T-cell (primary cell): ENCODE measurements at places on chromosomes 1 and 21.

DNA sequence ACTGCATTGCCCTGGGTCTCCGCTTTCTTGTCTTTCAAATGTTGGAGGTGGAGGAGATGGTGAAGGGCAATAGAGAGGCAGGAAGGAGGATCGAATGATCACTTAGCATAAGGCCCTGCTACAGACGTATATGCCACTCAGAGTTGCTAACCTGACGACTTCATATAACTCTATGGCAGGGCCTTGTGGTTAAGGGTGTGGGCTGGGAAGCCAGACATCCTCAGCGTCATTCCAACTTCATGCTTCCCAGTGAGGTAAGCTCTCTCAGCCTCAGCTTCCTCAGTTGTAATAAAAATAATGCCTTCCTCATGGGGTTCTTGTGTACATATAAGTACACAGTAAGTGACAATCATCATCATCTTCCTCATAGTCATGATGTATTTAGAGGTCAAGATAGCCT, 54.6 kb downstream of the CASQ2 start:
- no peak for DNase-seq

GRCh38 chr1:117633423-117633822, 27.6 kb downstream of the TENT5C start:
- DNase-seq, result no peak

- DNase-seq, result peak; percentile 49
Measured at GRCh38 chr1:222644636-222644980, 26.7 kb downstream of the MIA3 start.

GRCh38 chr1:180489976-180490375, 12.4 kb downstream of the ACBD6 start:
- no peak for DNase-seq

GRCh38 chr1:1819762-1820161, 41.5 kb upstream of the NADK start:
- no peak for DNase-seq

DNA sequence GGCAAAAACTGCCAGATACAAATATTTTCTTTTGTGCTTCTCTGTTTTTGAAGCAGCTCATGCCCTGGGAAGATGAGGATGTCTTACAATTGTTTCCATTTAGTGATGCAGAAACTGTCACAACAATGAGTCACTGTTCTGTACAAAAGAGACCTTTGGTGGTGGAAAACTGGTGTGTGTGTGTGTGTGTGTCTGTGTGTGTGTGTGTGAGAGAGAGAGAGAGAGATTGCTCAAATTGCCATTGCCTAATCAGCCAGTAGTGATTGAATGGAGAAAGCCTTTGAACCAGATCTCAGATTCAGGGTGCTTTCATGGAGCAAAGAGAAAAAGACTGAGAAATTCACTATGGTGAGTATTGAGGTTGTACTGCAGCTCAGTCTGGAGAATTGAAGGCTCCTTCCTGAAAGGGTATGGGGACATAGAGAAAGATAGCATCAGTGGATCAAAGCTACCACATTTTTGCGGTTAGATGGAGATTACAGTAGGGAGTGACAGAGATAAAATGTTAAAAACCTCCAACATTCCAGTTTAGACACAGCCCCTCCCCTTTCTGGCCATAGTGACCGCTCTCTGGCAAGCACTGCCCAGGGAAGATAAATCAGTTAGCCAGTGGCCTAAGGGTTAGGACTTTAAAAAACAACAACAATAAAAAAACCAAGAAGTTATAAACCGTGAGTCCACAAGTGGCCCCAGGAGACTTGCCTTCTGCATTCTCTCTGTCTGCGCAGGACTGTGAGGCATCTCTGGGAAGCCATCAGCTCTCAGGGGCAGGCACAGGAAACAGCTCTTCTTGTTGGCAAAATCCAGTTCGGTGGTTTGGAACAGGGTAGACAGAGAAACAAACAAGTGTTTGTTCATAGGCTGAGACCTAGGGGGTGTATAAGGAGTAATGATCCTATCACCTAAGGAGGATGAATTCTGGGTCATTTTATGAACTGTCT, 406.5 kb downstream of the DUSP10 start:
- no peak for DNase-seq

GRCh38 chr1:35929730-35930592, 944 bp upstream of the AGO3 start:
- DNase-seq, result peak; percentile 17

GRCh38 chr1:220298470-220299205, 26.4 kb upstream of the RAB3GAP2 start:
- DNase-seq, result no peak

DNA sequence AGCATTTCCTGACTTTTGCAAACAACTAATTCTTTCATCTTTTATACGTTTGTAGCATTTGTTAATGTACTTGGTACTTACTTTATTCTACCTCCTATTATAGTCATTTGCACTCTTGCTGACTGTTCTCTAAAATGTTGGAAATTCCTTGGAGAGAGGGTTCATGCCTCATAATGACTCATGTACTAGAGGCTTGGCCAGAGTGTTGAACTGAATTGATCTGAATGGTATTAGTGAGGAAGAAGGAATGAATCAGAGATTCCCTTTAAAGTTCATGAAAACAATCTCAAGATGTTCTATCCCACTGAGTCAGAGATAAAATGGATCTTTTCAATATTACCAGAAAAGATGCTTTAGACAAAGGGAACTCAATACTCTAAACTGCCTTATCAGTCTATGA, 383.4 kb downstream of the SEC16B start:
- no peak for DNase-seq

DNA sequence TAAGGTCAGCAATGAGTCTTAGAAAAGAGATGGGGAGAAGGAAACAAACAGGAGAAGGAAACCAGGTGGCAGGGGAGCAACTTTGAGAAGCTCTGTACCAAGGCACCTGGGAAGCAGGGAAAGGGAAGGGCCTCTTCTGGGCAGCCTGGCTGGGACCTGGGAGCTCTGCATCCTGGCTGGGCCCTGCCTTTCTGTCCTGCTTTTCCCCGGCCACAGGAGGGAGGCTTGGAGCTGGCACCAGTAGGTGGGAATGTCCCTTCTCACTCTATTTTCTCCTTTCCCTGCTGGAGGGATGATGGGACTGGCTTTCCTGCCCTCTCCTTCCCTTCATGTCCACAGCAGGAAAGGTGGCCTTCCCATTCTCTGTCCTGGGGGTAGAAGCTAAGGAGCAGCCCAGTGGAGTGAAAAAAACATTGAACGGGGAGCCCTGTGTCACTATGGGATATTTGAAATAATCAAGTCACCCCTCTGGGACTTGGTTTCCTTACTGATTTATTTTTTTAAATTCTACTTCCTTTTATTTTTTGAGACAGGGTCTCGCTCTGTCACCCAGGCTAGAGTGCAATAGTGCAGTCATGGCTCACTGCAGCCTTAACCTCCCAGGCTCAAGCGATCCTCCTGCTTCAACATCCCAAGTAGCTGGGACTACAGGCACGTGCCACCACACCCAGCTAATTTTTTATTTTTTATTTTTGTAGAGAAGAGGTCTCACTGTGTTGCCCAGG, 5.1 kb upstream of the NES start:
- no peak for DNase-seq

DNA sequence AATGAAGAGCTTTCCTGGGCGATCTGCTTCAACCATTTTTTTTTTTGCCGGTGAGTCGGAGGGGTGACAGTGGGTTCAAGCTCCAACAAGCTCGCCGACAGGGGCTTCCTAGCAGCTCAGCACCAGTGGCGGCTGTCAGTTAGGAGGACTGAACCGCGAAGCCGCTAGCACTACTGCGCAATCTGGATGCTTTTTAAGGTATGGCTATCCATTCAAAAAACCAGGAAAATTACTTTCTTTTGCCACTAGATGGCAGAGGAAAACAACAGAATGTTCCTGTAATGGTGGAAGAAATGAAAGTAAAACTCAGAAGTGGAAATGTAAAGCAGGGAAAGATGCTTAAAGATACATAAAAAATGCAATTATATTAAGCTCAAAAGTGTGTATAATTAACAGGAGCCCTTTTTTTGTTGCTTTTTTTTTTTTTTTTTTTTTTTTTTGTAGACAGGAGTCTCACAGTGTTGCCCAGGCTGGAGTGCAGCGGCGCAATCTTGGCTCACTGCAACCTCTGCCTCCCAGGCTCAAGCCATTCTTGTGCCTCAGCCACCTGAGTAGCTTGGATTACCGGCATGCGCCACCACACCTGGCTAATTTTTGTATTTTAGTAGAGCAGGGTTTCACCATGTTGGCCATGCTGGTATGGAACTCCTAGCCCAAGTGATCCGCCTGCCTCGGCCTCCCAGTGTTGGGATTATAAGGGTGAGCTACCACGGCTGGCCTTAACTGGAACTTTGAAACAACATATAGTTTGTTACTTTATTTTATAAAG, 8.5 kb downstream of the KYAT3 start:
- peak; percentile 15 for DNase-seq

DNA sequence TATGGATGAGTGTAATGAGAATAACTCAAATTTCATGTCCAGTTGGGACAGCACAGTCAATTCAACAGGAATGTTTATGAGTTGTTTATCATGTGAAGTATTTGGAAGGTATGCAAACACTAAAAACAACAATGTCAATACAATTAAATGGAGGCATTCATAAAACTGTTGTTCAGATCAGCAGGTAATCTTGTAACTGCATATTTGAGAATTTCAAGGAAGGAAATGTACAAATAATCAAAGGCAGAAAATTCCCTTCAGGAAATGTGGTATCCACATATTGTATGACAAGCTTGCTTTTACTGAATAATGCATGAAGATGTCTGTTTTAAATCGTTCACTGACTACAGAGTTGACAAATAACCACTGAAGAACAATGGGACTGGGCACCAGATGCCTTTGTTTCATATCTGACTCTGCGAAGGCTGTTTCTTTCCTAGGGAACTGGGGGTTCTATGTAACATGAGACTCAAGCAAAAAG, 198.3 kb downstream of the LTN1 start:
- DNase-seq, result no peak

DNA sequence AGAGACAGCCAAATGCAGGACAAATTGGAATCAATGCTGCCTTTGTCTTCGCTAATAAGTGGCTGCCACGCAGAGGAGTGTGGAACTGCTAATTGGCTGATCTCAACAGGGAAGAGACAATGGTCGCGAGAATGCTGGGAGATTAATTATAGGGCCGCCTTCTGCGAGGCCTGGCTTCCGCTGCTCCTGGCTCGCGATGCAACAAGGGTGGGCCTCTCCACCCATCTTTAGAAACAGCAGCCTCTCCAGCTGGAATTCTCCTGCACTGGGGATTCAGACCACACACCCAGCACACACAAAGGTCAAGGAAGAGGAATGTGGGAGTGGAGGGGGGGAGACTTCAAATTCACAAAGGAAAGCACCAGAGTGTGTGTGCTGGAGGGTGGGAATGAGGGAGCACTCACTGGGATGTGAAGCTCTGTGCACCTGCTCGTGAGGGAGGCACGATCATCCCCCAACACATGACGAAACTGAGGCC, 200.7 kb upstream of the GRIK3 start:
- DNase-seq, result no peak

DNA sequence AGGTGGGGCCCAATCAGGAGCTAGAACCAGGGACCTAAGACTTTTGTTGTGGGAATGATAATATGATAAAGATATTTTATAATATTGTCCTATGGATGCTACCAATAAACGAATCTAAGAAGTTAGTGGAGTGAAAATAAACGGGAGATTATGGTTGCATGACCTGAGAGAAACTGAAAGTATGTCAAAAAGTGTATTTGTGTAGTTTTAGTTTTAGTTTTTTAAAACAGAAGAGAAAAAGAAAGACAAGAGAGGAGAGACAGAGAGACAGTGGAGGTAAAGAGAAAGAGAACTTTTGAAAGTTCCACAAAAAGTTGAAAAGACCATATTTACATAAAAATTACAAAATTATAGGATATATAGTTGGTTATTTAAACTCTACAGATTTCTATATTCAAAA, 64.1 kb upstream of the TMPRSS15 start:
- DNase-seq, result no peak
